ENCODE measurements at places on chromosomes 3 and 15.
A peak's percentile ranks its signal among the peaks of the same experiment; 100 is the strongest.

DNA sequence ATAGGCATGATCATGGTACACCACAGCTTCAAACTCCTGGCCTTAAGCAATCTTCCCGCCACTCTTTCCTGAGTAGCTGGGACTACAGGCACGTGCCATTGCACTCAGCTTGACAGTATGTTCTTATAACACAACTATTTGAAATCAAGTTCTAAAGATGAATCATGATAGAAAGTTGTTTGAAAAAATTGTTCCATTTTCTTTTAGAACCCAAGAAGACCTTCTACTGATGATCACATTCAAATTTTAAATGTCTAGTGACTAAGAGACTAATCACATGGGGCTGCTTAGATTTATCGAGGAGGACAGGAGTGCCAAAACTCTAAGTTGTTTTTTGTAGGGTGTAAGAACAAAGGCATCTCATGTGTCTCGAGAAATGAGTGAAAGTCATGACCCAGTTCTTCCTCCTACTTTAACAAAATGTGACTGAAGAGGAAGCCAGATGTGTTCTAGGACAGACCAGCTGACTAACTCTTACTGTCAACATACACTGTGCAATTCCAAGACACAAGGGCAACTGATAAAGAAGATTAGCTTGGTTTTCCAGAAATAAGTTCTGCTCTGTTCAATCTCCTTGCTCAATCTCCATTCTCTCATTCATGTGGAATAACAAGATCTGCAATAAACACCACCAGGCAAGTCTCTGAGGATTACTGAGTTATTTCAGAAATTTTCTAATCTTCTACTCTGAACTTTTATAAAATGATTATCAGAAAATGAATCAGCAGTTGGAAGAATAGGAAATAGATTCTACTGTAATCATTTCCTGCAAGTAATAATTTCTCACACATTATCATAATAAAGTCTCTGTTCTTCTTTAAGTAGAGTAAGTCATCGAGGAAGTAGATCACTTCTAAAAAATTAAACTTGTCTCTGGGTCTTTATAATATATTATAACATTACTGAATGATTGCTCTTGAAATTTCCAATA, 122.6 kb upstream of the CCNL1 start:
- no peak for DNase-seq

GRCh38 chr15:77634266-77634962, 1.7 kb upstream of the LINGO1 start:
- peak; percentile 22 for DNase-seq

DNA sequence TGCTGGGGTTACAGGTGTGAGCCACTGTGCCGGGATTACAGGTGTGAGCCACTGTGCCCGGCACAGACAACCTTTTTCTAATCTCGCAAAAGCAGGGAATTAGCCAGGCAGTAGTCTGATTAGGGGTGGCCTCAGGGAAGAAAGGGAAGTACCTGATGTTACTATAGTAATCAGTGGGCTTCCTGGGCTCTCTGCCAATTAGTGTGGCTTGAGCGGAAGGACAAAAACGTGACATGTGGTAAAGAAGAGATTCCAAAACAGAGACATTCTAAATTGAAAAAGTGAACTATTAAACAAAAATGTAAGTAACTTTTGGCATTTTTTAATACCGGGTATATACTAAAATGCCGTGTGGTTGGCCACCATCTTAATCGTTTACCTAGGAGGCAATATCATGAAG, 48.1 kb downstream of the CFAP20DC start:
- DNase-seq, result no peak

GRCh38 chr3:102163039-102163817, 271.6 kb upstream of the ZPLD1 start:
- DNase-seq, result no peak

- no peak for DNase-seq
These were observed 747.8 kb upstream of the GBE1 start for GRCh38 chr3:82509106-82509842.

DNA sequence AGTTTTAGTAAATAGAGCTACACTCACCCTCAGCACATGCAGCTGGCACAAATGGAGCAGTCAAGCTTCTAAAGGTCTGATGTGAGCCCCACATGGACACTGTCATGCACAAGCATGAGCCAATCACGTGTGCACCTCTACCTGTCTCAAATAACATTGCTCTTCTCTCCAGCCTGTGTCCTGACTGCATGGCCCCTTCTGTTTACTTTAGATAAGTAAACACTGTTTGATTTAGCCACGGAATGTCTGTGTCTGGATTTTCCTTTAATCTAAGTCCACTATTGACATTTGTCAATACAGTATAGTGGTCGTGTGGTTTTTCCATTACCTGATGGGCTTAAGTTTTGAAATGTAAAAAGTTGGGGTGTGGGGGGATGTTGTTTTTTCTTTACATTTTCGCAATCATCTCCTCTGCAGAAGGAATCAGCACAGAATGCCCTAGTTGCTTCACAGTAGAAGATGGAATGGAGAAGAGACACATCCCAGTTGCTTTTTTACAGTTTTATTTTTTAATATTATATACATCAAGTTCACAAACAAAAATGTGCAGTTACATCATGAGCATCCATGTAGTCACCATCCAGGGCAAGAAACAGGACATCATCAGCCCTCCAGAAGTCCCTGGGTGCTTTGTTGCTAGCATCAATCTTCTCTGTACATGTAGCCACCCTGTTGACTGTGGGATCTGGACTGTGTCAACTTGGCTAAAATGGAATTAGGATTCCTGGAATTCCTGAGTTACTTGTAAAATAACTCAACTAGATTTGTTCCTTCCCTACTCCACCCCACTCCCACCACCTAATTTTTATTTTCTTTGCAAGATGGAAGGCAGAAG, 146.1 kb downstream of the UACA start:
- DNase-seq, result no peak

GRCh38 chr15:100987143-100987542, 68.0 kb downstream of the LRRK1 start:
- DNase-seq, result no peak

DNA sequence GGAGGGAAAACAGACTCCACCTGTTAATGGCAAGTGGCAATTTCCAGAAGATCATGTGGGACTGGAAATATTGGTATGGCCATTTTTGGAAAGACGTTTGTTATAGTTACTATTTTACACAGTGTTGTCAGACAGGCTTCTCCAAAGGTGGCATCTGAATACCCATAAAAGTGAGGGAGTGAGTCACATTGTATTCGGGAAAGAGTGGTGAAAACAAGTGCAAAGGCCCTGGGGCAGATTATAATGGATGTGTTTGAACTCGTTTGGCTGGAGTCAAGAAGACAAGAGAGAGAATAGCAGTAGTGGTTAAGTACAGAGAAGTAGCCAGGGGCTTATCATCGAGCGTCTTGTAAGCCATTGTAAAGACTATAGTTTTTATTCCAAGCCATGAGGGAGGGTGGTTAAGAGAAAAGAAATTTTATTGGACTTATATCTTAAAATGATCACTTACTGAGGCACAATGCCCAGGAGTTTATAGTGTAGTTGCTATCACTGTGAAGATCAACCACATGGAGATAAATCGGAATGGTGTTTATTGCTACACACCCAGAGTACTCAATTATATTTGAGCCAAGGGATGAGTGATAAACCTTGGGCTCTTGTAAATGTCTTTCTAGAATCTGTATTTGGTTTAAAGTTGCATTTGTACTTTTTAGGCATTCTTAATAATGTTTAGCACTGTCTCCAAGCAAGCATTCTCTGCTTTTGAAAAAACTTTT, 212.8 kb upstream of the KBTBD8 start:
- DNase-seq, result no peak

DNA sequence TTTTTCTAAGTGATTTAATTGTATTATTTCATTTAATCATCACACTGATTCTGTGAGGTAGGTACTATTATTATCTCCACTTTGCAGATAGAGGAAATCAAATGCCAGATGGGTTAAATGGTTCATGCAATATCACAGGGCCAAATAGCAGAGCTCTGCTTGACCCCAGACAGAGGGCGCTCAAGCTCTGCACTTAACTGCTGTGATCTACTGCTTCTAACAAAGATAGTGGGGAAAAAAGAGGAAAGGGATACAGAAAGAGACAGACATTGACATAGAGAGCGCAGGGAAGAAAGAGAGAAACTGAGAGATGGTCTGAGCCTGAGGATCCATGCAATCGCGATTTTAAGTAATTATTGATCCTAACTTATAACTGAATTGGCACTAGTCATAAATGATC, 279.1 kb upstream of the THRB start:
- DNase-seq, result peak; percentile 71

GRCh38 chr15:78102741-78103140, 10.4 kb downstream of the SH2D7 start:
- DNase-seq, result no peak

GRCh38 chr3:43207628-43208085, 78.7 kb upstream of the SNRK start:
- no peak for DNase-seq

DNA sequence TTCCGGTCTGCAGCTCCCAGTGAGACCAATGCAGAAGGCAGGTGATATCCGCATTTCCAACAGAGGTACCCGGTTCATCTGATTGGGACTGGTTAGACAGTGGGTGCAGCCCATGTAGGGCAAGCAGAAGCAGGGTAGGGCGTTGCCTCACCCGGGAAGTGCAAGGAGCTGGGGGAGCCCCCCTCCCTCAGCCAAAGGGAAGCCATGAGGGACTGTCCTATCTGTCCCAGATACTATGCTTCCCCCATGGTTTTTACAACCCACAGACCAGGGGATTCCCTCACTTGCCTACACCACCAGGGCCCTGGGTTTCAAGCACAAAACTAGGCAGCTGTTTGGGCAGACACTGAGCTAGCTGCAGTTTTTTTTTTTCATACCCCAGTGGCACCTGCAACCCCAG, 71.8 kb downstream of the CPNE4 start:
- no peak for DNase-seq

DNA sequence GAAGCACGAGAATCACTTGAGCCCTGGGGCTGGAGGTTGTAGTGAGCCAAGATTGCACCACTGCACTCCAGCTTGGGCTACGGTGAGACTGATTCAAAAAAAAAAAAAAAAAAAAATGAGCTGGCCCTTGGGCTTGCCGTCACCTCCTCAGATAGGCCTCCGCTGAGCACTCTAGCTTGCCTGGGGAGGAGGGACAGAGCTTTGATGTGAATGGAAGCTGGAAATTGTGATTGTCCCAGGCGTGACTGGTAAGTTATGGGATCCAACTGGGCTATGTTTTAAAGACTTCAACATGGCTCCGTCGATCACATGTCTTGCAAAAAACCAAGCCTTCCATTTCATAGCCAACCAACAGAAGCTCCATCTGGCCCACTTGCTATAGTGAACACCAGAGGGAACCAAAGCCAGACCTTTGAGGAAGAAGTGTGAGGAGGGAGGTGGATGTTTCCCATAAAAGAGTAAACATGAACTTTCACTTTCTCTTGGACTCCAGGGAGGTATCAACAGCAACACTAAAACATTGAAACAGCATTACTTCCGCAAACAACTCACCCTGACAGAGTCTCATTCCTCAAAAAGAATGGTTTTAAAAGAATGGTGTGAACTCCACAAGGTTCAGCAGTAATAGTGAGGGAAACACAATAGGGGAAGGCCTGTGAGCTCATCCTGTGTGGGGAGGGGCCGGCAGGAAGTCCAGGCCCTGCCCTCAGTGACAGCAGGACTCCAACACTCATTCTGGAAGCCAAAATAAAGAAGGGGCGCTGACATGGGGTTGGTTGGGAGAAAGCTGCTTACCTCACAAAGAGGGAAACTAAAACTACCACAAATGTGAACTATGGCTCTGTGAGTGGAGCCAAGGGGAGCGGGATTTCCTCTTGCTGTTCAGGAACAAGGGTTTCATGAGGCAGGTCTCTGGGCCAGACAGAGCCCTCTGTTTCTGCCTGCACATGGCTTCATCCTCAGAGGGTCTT, 59.2 kb upstream of the IL12A start:
- no peak for DNase-seq

DNA sequence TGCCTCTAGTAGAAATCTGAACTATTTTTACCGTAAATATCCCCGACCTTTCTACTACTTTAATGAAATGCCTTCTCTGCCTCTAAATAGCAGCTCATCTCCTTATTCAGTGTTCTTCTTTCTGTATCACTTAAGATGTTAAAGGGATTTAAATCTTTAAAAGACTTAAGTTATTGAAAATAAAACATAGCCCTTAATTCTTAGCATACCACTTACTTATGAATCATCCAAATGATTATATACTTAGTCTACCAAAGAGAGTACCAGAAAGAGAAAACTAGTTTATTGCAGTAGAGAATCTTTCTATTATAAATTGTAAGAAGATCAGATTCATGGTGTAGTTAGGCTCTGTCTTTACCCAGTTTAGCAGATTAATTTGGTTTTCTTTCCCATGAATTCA, 802.0 kb downstream of the TBL1XR1 start:
- DNase-seq, result no peak

DNA sequence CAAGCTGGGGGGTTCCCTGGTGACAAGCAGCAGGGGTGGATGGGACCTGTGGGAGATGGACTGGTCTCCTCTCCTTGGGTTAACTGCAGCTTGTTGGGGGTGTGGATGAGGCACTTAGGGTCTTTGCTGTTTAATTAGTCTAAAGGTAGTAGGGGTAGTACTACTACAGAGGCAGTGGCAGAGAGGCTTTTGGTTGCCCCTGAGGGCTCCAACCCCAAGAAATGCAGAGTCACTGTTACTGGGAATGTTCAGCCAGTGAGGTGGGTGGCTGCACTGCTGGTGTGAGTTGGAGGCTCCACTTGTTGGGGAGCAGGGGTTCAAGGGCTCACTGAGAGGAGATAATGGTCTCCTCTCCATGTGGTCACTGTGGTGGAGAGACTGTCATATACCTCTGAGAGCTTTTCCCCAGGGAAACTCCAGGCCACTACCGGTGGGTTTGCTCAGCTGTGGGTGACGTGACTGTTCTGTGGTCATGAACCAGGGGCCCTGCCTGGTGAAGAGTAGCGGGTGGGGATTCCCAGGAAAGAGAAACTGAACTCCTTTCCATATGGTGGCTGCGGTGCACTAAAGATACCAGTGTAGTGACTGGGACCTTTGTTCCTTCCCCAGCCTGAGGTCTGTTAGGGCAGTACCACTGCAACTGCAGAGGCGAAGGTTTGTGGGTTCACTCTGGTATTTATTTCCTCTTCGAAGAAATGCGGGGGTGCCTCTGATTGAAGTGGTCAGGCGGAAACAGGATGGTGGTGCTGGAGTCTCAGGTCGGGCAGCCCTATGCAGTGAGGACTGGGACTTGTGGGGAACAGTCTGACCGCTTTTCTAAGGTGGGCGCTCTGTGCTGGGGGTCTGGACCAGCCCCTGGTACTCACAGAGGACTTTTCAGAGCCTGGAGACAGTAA, 68.9 kb upstream of the TNFSF10 start:
- DNase-seq, result no peak

DNA sequence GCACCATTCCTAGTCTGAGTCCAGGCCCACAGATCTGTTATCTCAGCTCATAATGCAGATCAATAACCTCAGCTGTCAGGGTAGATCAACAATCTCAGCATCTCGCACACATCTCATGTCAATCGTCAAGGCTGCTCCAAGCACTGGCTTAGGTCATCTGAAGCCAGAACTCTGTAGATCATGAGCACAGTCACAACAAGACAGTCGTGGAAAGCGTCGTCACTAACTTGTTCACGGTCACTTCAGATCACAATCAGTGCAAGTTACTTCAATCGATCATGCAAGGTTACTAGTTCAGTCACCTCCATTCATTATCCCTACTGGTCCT, 71.8 kb downstream of the RBPMS2 start:
- DNase-seq, result no peak

Measured in NCI-H1694 treated with DMSO at 0.1 percent for 48 hours (cell line).